BE2C (cell line): ENCODE measurements at places on chromosomes 5 and 9.

- peak; percentile 34 for DNase-seq
These were observed 70.3 kb upstream of the MAP1B start for GRCh38 chr5:72036951-72037350.

GRCh38 chr5:56838409-56839039 lies 23.2 kb downstream of the MAP3K1 start:
- DNase-seq: no peak

DNA sequence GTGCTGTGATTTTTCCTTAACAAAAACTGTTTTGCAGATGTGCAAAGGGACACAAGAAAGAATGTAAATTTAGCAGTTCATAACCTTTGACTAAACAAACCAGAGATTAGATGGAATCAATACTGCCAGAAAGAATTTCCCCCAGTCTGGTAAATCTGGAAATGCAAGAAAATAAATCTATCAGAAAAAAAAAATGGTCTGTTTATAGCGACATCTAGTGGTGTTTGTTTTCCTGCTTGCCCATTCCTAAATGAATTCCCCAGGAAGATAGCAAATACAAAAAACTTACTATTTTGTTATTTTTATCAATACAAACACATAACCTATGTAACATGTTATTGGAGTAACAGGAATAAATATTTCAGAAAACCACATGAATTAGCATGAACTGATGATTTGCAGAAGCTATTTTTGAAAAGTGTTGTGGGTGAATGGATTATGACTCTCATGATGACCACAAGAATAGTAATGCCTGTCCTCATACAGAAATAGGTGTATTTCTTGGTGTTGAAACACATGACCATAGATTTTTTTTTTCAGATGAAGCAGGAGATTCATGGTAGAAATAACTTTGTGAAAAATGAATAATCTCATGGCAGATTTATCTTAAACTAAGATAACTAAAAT lies 1703.8 kb downstream of the MAT2B start:
- no peak for DNase-seq

- no peak for DNase-seq
These were observed 70.7 kb downstream of the GCNT1 start for GRCh38 chr9:76529653-76530052.

GRCh38 chr5:179873588-179874110 lies 15.0 kb upstream of the MRNIP start:
- no peak for DNase-seq

DNA sequence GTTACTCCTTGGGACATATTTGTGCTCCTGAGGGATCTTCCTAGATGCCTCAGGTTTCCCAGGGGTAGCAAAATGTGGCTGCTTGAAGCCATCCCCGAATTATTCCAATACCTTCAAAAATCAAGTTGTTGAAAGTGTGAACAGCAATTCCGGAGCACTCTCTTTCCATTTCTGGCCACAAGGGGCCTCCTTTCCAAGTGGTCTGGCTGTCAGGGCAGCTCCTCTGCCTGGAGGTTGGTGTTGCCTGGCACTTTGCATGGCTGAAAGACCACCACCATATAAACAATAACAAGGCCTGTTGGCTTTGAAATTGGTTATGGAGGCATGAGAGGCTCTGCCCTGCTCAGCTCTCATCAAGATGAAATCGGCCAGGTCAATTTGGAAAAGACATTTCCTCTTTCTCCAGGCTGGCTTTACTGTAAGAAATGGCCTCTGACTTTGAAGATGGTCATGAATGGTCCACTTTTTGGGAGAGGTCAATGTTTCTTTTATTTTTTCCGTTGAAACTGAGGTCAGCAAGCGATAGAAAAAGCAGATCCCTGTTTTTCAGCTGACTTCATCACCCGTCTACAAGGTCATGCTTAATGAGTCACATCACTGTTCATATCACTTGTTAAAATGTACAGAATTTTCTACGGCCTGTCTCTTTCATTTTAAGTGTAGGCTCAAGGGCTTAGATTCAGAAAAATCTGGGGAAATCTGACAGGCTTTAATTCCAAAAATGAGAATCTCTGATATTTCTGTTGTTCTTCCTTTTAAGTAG lies 481.1 kb upstream of the ZNF608 start:
- DNase-seq: peak; percentile 53

GRCh38 chr9:14769230-14769571 lies 46.7 kb upstream of the CER1 start:
- peak; percentile 47 for DNase-seq

DNA sequence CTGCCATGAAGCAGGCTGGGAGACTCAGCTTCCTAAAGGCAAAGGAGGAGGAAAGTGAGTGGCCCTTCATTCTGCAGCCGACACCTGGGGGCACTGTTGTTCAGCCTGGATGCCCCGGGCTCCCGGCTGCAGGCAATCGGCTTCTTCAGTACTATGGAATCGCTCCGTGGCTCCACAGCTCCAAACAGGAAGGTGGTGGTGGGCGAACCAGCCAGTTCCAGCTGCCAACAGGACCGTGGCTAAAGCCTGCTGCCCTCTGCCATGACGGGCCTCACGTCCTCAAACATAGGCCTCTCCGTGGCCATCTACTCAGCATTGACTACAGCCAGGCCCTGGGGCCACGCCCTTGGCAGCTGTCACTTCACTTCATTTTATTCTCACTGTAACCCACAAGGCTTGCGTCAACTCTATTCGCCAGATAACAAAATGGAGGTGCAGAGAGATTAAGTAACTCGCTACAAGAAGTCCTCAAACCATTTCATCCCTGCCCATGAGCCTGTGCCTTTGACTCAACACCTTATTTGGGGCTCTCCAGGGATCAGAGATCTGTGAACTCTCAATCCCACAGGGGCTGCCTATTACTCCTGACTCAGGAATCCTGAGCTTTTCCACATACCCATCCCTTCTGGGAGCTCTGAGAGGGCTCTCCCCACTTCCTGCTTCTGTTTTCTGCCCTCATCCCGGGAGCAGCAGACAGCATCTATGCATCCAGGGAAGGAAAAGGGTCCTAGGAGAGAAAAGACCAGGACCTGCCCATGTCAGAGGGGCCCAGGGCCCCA lies 38.0 kb downstream of the PAX5 start:
- peak; percentile 81 for DNase-seq

DNA sequence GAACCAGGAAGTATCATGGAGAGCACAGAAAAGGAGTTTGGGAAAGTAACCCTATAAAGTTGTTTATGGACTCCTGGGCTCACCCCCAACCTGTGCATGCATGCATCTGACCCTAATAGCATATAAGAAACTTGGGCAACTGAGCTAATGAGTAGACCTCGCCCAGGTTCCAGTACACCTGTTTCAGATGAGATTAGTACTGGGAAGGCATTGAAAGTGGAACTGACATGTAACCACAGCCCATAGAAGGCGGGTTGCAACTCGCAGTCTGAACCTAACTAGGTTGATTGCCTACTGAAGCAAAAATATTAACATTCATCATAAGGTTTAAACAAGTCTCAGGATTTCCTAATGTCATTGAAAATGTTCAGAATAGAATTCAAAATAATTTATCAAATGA lies 87.0 kb downstream of the WNK2 start:
- DNase-seq: no peak

GRCh38 chr5:127564002-127564769 lies 46.7 kb downstream of the PRRC1 start:
- DNase-seq: peak; percentile 55

GRCh38 chr5:117165068-117165467 lies 590.4 kb upstream of the SEMA6A start:
- DNase-seq: no peak

- no peak for DNase-seq
These were observed 7.8 kb upstream of the CLTB start for GRCh38 chr5:176424181-176424580.

DNA sequence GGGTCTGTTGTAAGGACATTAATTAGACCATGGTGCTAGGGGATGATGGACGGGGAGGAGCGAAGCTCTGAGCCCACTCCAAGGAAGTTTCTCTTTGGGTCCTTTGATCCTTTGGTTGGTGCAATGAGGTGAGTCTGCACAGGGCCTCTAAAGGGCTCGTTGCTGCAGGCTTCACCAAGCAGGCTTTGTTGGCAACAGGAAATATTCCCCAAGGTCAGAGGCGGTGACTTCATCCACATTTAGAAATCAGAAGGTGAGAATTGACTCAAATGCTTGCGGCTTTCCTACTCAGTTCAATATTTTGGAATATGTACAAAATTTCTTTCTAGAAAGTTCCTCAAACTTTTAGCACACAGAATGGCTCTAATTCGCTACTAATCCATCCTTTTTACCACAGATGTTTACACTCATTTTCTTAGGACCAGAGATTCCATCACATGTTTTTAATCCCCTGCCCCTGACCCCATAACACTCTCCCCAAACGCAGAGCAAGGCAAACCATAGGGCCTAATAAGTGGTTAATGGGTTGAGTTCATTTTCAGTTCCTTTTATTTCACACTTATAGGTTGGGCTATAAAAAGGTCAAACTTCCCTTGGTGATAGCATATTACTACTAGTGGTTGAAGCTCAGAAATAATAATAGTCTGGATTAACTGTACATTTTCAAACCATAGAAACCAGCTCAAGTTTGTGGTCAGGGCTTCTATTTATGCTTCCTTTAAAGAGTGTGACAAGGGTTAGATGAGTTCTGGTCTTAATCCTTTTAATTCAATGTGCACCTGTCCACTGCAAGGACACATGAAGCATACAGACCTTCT lies 37.3 kb upstream of the TMEM252 start:
- DNase-seq: no peak

DNA sequence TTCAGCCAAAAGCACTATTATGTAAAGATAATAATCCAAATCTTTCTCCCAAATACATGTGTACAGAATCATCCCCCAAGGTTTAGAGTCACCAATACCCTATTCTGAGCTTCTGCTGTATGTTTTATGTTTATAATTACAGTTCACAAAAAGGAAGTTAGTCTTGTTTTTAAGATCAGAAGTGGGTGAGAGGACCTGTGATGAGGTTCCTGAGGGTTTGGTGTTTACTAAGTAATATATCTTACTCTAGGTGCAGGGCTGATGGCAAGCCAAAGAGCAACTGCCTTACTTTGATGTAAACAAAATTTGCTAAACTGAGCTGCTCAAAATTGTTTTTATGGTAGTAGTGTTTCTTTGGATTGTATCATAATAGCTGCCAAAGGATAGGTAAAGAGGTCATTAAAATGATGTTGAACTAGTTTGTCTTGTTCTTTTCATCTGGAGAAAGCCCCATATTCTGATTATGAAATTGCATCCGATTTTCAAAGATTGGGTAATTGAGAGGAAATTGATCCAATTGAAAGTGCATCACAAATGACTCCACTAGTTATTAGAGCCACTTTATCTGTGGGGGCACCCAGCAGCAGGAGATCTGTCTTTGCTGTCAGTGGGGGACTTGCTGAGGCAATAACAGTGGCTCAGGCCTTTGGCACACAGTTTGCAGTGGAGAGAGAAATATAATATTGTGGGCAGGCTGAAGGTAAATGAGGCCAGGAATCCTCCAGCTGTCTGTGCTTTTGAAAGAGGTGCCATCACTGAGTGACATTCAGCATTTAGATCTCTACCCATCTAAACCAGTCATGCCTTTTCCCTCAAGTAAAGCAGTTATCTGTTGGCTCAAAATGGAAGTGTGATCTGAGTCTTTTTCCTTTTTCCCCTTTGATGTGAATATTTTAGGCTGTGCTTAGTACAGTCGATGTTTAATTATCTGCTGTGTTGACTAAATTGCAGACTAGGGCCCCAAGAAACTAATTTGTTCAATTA lies 14.1 kb downstream of the TRIM32 start:
- no peak for DNase-seq

DNA sequence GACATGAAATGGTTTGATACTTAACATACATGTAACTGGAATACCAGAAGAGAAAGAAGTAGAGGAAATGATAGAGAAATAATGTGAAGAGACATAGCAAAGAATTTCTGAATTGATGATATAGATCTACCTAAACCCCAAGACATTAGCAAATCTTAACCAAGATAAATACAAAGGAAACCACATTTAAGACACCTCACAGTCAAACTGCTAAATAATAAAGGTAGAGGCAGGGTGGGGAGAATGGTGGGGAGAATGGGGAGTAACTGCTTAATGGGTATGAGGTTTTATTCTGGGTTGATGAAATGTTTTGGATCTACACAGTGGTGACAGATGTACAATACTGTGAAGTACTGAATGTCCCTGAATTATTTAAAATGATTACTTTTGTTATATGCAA lies 17.5 kb downstream of the CARNMT1 start:
- DNase-seq: no peak

DNA sequence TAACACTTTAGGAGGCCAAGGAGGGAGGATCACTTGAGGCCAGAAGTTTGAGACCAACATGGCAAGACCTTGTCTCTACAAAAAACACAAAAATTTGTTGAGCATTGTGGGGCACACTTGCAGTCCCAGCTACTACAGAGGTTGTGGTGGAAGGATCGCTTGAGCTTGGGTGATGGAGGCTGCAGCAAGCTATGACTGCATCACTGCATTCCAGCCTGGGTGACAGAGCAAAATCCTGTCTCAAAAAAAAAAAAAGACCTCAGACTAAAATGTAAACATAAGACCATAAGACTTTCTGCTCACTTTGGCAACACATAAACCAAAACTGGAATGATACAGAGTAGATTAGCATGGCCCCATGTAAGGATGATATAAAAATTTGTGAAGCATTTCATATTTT lies 24.6 kb upstream of the NANS start:
- DNase-seq: no peak

- DNase-seq: no peak
These were observed 688 bp downstream of the SNX24 start for GRCh38 chr5:122846051-122846550.

- no peak for DNase-seq
These were observed 34.9 kb upstream of the ATP6V1G1 start for GRCh38 chr9:114552706-114553105.

GRCh38 chr5:132233081-132233480 lies 5.4 kb upstream of the P4HA2 start:
- DNase-seq: no peak

GRCh38 chr5:133569347-133569746 lies 43.0 kb downstream of the FSTL4 start:
- no peak for DNase-seq

- DNase-seq: no peak
These were observed 54.6 kb upstream of the SYNPO start for GRCh38 chr5:150585781-150586341.

GRCh38 chr5:160657068-160657507 lies 194.9 kb downstream of the ATP10B start:
- DNase-seq: no peak

DNA sequence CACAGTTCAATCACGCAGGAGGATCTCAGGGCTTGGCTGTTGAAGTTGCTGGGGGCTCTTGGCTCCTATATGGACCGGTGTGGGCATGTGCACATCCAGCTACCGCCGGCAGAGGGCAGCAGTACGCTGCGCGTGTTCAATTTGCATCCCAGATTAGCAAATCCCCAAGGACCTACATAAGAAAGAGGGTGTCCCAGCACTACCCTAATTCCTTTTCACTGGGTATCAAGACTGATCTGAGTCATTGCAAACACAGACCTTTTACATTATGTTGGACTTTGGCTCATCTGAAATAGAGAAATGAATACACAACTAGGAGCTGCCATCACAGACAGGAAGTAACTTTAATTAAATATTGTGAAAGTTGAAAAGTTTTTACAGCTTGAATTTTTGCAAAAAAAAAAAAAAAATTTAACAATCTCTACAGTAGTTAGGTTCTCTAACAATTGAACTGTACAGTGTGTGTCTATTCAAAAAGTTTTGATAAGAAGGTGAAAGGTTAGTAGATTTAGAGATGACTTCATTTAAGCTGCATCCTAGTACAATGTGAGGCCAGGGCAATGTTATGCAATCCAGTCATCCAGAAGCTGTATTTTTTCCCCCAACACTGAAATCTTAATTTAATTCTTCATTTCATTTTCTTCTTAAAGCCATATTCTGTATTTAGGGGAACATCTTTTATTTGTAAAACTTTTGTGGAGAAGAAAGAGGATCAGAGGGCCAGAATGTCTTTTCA lies 404.0 kb downstream of the EBF1 start:
- peak; percentile 75 for DNase-seq
